Type B pancreatic cell (in vitro differentiated cells): ENCODE measurements at places on chromosomes 2 and 18. TPM values are rescaled to one million over a fixed set of nuclear protein-coding genes. Genes with fewer than 3 reads are reported as not detected.

Gene GALNT14
- 5.7 and 7.4 TPM in 2 replicates for total RNA-seq

Gene LRPPRC
- 104 and 117 TPM in 2 replicates for total RNA-seq

Gene UPP2
- total RNA-seq: not detected in 2 replicates

Gene DNAJC5G
- not detected in 2 replicates for total RNA-seq

DNA sequence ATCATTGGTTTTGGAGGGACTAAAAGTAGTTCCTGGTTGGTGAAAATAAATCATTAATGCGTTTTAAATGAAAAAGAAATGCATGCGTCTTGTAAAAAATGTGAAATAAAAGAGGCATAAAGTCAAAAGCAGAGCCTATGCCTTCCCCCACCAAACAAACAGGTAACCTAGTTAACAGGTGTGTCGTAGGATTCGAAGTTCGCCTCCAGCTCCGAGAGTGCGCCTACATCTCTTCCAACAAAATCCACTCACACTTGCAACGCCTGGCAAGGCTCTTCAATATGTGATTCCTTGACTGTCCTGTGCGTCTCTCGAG lies 677 bp upstream of the SMAD4 start:
- H3K36me3 ChIP-seq: peaks cover 11% of the 10 kb centered on the region
- H3K4me1 ChIP-seq: peaks cover 33% of the 10 kb centered on the region
- peak overlapping the region; percentile 99 for H3K27ac ChIP-seq
- no peak for DNase-seq
- peaks cover 3% of the 10 kb centered on the region for H3K27me3 ChIP-seq

GRCh38 chr2:180322781-180323180 lies 315.7 kb upstream of the CWC22 start:
- no peak overlapping the region for H3K4me3 ChIP-seq
- no peaks in the 10 kb centered on the region for H3K27me3 ChIP-seq
- no peak for DNase-seq
- H3K4me1 ChIP-seq: no peaks in the 10 kb centered on the region

- no peak overlapping the region for H3K4me3 ChIP-seq
- DNase-seq: no peak
- no peaks in the 10 kb centered on the region for H3K36me3 ChIP-seq
- no peaks in the 10 kb centered on the region for H3K4me1 ChIP-seq
- no peak overlapping the region for H3K27ac ChIP-seq
Observed at GRCh38 chr2:181250691-181251090, 206.5 kb upstream of the ITGA4 start.

DNA sequence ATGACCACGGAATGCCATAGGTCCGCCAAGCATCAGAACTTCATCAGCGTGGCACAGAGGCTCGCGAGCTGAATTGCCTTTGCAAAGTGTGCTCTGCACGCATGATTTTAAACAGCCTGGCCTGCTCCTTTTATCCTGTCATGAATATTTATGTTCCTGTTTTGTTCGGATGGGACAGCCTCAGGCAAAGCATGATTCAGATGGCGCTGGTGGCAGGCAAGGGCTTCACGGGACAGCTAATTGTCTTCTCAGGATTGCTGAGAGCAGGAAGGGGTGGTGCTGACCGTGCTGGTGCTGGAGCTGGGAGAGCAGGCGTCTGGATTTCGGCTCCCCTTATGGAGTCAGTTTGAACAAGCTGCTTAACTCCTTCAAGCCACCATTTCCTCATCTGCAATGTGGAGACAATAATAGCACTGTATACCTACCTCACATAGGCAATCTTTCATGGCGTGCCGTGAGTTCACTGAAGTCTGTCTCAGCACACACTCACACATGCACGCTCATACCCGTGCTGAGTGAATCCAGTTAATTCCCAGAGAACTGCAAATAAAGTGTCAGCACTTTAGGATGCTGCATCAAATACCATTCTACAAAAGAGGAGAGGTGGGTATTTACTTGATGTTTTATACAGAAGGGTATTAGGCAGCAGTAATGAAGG lies 79.7 kb upstream of the APCDD1 start:
- peak overlapping the region; percentile 64 for H3K4me3 ChIP-seq
- peak overlapping the region; percentile 86 for H3K27ac ChIP-seq
- H3K4me1 ChIP-seq: peaks cover 52% of the 10 kb centered on the region
- H3K36me3 ChIP-seq: no peaks in the 10 kb centered on the region

- H3K27me3 ChIP-seq: no peaks in the 10 kb centered on the region
- no peak overlapping the region for H3K4me3 ChIP-seq
- no peak overlapping the region for H3K27ac ChIP-seq
- H3K4me1 ChIP-seq: peaks cover 3% of the 10 kb centered on the region
- peaks cover 9% of the 10 kb centered on the region for H3K36me3 ChIP-seq
Observed at GRCh38 chr18:23306822-23307221, 146.3 kb upstream of the RIOK3 start.

DNA sequence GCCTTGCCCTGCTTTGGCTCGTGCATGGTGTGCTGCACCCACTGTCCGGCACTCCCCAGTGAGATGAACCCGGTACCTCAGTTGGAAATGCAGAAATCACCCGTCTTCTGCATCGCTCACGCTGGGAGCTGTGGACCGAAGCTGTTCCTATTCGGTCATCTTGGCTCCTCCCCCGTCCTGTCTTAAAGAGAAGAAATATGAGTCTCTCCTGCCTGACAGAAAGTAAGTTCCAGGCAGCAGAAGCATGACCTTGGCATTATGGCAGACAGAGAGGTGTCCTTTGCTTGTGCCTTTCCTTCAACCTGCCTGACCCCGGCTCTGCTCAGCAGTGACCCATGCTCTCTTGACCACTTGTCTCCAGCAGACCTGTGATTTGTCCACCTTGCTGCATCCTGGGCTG lies 62.5 kb upstream of the CYP1B1 start:
- no peaks in the 10 kb centered on the region for H3K4me1 ChIP-seq
- H3K27me3 ChIP-seq: no peaks in the 10 kb centered on the region
- peaks cover 13% of the 10 kb centered on the region for H3K36me3 ChIP-seq
- DNase-seq: no peak

DNA sequence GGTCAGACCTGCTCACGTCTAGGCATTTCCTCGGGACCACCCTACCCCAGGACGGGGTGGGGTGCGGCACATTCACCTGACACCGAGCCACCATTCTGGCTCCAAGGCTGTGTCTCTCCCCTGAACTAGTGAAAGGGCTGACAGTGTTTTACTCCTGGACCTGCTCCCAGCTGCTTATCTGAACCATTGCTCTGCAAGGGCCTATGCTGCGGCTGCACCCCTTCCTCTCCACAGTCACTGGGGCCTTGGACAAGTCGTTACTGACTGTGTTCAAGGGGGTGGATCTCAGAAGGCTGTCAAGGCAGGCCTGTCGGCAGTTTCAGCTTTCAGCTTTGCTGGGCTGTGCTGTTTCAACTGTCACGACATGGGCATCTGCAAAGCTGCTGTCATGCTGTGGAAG lies 11.7 kb downstream of the CREG2 start:
- no peak overlapping the region for H3K4me3 ChIP-seq
- H3K27me3 ChIP-seq: peaks cover 28% of the 10 kb centered on the region
- no peak overlapping the region for H3K27ac ChIP-seq
- H3K4me1 ChIP-seq: no peaks in the 10 kb centered on the region
- DNase-seq: no peak
- no peaks in the 10 kb centered on the region for H3K36me3 ChIP-seq

GRCh38 chr2:39938035-39938835 lies 159.2 kb upstream of the THUMPD2 start:
- no peak overlapping the region for H3K27ac ChIP-seq
- H3K4me1 ChIP-seq: peaks cover 5% of the 10 kb centered on the region
- no peak for DNase-seq
